ENCODE measurements at places on chromosomes 2 and 18. TPM values are rescaled to one million over a fixed set of nuclear protein-coding genes. Genes with fewer than 3 reads are reported as not detected.

SIX2 gene
- total RNA-seq = not detected

TMEM237 gene
- total RNA-seq = 8.5 TPM

GRCh38 chr2:135709992-135710391 is 31.7 kb upstream of the UBXN4 start:
- no peaks in the 10 kb centered on the region for H3K27me3 ChIP-seq
- peak; percentile 83 for DNase-seq
- no peak overlapping the region for H3K4me3 ChIP-seq
- no peaks in the 10 kb centered on the region for H3K4me1 ChIP-seq

DNA sequence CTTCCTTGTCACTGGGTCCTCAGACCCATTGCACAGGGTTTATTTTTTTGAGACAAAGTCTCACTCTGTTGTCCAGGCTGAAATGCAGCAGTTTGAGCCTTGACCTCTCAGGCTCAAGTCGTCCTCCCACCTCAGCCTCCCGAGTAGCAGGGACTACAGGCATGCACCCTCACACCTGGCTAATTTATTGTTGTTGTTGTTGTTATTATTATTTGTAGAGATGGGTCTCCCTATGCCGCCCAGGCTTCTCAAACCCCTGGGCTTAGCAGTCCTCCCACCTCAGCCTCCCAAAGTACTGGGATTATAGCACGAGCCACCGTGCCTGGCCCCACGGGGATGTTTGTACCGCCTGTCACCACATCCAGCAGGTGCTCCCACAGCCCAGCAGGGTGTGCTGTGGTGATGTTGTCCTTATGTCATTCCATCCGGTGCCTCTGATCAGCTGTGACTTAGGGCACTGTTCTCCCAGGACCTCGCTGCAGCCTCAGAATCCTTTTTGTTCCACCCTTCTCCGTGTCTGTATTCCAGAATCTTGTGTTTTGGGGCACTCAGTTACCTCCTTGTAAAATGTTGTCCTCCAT is 182.3 kb downstream of the INO80D start:
- H3K4me1 ChIP-seq = peaks cover 24% of the 10 kb centered on the region
- peak; percentile 74 for DNase-seq
- H3K27ac ChIP-seq = no peak overlapping the region
- no peak overlapping the region for H3K4me3 ChIP-seq
- no peaks in the 10 kb centered on the region for H3K27me3 ChIP-seq

- DNase-seq = no peak
- no peak overlapping the region for H3K4me3 ChIP-seq
- no peaks in the 10 kb centered on the region for H3K4me1 ChIP-seq
- H3K27ac ChIP-seq = no peak overlapping the region
- no peaks in the 10 kb centered on the region for H3K36me3 ChIP-seq
Observed at GRCh38 chr2:170917957-170918356, 11.1 kb upstream of the GORASP2 start.

DNA sequence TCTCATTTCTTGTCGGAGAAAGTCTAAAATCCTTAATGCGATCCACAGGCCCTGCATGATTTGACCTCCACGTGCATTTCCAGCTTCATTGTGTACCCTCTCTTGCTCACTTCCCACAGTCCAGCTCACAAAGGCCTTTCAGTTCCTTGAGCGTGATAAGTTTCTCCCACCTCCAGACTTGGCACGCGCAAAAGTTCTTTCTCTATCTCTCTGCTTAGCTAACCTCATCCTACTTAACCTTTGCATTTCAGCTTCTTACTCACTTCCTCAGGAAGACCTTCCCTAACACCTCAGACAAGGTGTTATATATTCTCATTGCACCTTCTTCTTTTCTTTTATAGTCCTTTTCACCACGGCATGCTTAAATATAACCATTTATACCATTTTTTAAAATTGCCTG is 124.8 kb upstream of the XPO1 start:
- no peaks in the 10 kb centered on the region for H3K27me3 ChIP-seq
- no peaks in the 10 kb centered on the region for H3K4me1 ChIP-seq
- no peaks in the 10 kb centered on the region for H3K36me3 ChIP-seq
- H3K27ac ChIP-seq = no peak overlapping the region

- no peaks in the 10 kb centered on the region for H3K27me3 ChIP-seq
- H3K4me3 ChIP-seq = no peak overlapping the region
- DNase-seq = no peak
- no peaks in the 10 kb centered on the region for H3K36me3 ChIP-seq
- peak overlapping the region; percentile 7 for H3K27ac ChIP-seq
- no peaks in the 10 kb centered on the region for H3K4me1 ChIP-seq
Observed at GRCh38 chr2:168583710-168584521, 127.8 kb downstream of the CERS6 start.

DNA sequence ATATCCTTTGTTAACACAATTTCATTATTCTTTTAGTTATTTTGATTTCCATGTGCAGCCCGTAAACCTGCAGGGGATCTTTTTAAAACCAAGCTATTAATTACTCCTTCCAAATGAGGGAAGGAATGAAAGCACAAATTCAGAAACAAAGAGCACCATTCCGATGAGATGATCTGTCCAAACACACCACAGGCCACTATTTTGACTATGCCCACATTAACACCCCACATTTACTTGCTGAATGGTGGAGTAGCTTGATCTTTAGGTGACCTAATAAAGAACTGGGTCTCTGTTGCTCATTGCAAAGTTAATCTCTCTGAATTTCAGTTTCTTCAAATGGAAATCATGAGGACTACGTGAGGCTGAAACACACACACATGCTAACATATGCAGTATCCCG is 218.0 kb downstream of the IRS1 start:
- DNase-seq = no peak
- H3K4me3 ChIP-seq = no peak overlapping the region
- H3K4me1 ChIP-seq = peaks cover 2% of the 10 kb centered on the region
- H3K27me3 ChIP-seq = no peaks in the 10 kb centered on the region
- no peak overlapping the region for H3K27ac ChIP-seq

All from Peyer's patch (tissue), 4 donors.